CD4-positive, CD25-positive, alpha-beta regulatory T cell (primary cell): ENCODE measurements at places on chromosomes 13 and 19. TPM values are rescaled to one million over a fixed set of nuclear protein-coding genes. Genes with fewer than 3 reads are reported as not detected.

- no peaks in the 10 kb centered on the region for H3K27me3 ChIP-seq
- H3K4me3 ChIP-seq: no peak overlapping the region
- H3K36me3 ChIP-seq: no peaks in the 10 kb centered on the region
- no peak overlapping the region for H3K27ac ChIP-seq
- no peaks in the 10 kb centered on the region for H3K4me1 ChIP-seq
- DNase-seq: no peak
These were observed 108.4 kb downstream of the ZNF557 start for GRCh38 chr19:7177926-7178325.

IRGC gene
- not detected for total RNA-seq

GRCh38 chr13:83815598-83815997, 66.7 kb downstream of the SLITRK1 start:
- H3K4me3 ChIP-seq: no peak overlapping the region
- no peaks in the 10 kb centered on the region for H3K4me1 ChIP-seq
- DNase-seq: no peak
- H3K27me3 ChIP-seq: no peaks in the 10 kb centered on the region

VSTM1 gene
- total RNA-seq: not detected

- H3K4me3 ChIP-seq: no peak overlapping the region
- no peaks in the 10 kb centered on the region for H3K4me1 ChIP-seq
- no peaks in the 10 kb centered on the region for H3K27me3 ChIP-seq
- DNase-seq: no peak
- H3K36me3 ChIP-seq: no peaks in the 10 kb centered on the region
- no peak overlapping the region for H3K27ac ChIP-seq
These were observed 255.4 kb downstream of the COG6 start for GRCh38 chr13:39910833-39911232.

ZNF575 gene
- total RNA-seq: 3.3 TPM

HRC gene
- not detected for total RNA-seq

- no peak overlapping the region for H3K27ac ChIP-seq
- DNase-seq: no peak
- H3K4me3 ChIP-seq: no peak overlapping the region
- H3K27me3 ChIP-seq: no peaks in the 10 kb centered on the region
These were observed 502.1 kb downstream of the RFC3 start for GRCh38 chr13:34320084-34320483.

GRCh38 chr13:57644106-57644505, 12.6 kb downstream of the PCDH17 start:
- no peak overlapping the region for H3K4me3 ChIP-seq
- H3K27ac ChIP-seq: no peak overlapping the region
- H3K27me3 ChIP-seq: no peaks in the 10 kb centered on the region

TUBA3C gene
- not detected for total RNA-seq

DNA sequence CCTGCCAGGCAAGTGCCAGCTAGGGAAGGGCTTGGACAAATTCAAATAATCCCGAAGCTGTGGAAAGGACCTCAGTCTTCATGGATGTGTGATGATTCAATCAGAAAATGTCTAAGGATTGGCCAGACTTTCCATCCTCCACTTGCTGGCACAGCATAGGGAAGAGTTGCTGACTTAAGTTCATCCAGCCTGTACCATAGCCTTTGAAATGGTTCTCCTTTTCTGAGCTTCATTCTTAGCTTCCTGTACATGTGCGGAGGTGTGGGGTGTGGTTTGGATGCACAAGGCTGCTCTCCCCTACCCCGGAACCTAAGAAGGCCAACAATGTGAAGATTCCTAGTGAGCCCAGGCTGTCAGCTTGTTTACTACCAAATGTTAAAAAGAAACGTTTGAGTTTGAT, 959 bp upstream of the IGFL3 start:
- H3K36me3 ChIP-seq: no peaks in the 10 kb centered on the region
- no peaks in the 10 kb centered on the region for H3K4me1 ChIP-seq
- peaks cover 9% of the 10 kb centered on the region for H3K27me3 ChIP-seq
- H3K4me3 ChIP-seq: no peak overlapping the region

ZNF700 gene
- 17.1 TPM for total RNA-seq

- H3K36me3 ChIP-seq: no peaks in the 10 kb centered on the region
- DNase-seq: peak; percentile 89
- peaks cover 2% of the 10 kb centered on the region for H3K27me3 ChIP-seq
- H3K27ac ChIP-seq: peak within 1 kb of the TSS; percentile 77
These were observed at the start of gene RFXAP for GRCh38 chr13:36818804-36819738. RFXAP (plus strand) TSS chr13:36819222; CDS start chr13:36819358, 136 bp downstream.

GRCh38 chr19:3184847-3185460, 776 bp upstream of the NCLN start:
- DNase-seq: no peak
- peak overlapping the region; percentile 90 for H3K4me3 ChIP-seq
- H3K27me3 ChIP-seq: no peaks in the 10 kb centered on the region
- H3K4me1 ChIP-seq: peaks cover 88% of the 10 kb centered on the region
- H3K36me3 ChIP-seq: peaks cover 27% of the 10 kb centered on the region

CDX2 gene
- total RNA-seq: not detected

SIGLEC5 gene
- total RNA-seq: not detected

NCLN gene
- 48.0 TPM for total RNA-seq

DNA sequence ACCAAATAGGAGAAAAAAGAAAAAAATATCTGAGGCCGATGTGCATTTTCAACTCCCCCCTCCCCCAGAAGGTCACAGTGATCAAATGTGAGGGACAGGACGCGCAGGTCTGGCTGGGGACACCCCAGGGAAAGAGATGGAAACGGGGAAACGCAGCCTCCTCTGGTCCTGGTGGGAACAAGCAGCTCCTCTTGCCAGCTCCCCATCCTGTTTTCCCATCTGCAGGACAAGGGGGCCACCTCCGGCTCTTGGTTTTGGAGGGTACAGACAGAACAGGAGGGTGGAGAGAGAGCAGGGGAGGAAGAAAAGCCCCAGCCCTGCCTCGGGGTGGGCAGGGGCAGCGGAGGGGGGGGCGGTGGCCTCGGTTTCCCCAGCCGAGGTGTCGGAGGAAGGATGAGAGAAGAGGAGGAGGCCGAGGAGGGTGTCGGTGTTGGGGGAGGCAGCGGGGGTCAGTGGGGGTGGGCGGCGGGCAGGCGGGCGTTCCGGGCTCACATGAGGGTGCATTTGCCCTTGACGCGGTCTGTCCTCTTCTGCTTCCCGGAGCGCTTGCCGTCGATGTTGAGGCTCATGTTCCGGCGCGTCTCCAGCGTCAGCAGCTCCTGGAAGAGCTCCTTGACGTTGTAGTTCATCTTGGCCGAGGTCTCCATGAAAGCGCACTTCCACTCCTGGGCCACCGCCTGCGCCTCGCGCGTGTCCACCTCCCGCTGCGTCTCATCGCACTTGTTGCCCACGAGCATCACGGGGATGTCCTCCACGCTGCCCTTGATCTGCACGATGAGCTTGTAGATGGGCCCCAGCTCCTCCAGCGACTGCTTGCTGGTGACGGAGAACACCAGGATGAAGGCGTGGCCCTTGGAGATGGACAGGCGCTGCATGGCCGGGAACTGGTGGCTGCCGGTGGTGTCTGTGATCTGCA, 4.2 kb downstream of the DIRAS1 start:
- H3K27me3 ChIP-seq: no peaks in the 10 kb centered on the region
- no peak overlapping the region for H3K4me3 ChIP-seq
- DNase-seq: no peak
- H3K4me1 ChIP-seq: peaks cover 5% of the 10 kb centered on the region

DNA sequence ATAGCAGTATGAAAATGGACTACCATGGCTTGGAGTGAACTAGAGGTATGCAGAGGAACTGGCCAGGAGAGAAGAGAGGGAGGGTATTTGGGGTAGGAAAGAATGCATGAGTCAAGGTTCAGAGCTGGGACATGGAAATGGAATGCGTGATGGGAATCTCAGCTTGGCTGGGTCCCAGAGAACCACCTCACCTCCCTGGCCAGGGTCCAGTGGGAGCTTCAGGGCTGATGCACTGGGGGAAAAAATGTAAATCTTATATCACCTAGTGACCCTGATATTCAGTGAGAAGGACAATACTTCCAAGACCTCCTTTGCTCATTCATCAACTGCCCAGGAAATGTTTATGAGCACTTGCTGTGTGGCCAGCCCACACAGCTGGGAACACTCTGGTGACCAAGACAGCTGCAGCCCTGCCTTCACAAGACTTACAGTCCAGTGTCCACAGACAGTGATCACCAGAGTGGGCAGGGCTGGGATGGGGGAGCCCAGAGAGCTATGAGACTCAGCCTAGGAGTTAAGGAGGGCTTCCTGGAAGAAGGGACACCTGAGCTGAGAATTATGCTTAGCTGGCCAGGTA, 12.8 kb downstream of the IGSF23 start:
- H3K27me3 ChIP-seq: no peaks in the 10 kb centered on the region
- DNase-seq: no peak
- no peaks in the 10 kb centered on the region for H3K36me3 ChIP-seq
- H3K4me3 ChIP-seq: no peak overlapping the region
- no peak overlapping the region for H3K27ac ChIP-seq
- H3K4me1 ChIP-seq: no peaks in the 10 kb centered on the region

FXYD1 gene
- total RNA-seq: 1.6 TPM

ZNF723 gene
- not detected for total RNA-seq

- no peak for DNase-seq
- peaks cover 59% of the 10 kb centered on the region for H3K36me3 ChIP-seq
- no peaks in the 10 kb centered on the region for H3K27me3 ChIP-seq
- H3K27ac ChIP-seq: no peak overlapping the region
These were observed 60.5 kb downstream of the ZMYM2 start for GRCh38 chr13:20019043-20019442.

DNA sequence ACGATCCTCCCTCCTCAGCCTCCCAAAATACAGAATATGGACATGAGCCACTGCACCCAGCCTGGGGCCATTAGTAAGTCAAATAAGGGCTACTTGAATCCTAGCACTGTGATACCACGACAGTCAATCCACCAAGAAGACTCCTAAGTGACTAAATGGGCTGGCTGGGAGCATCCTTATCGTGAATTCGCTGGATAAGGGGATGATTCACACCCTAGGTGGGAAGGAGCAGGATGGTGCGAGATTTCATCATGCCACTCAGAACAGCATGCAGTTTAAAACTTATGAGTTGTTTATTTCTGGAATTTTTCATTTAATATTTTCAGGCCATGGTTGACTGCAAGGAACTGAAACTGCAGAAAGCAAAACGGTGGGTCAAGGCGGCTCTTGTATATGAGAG, 30.2 kb downstream of the ATP8A2 start:
- no peaks in the 10 kb centered on the region for H3K27me3 ChIP-seq
- no peak for DNase-seq
- no peaks in the 10 kb centered on the region for H3K36me3 ChIP-seq

MADCAM1 gene
- 0.52 TPM for total RNA-seq

LYL1 gene
- 8.7 TPM for total RNA-seq

GJB2 gene
- not detected for total RNA-seq

SYDE1 gene
- not detected for total RNA-seq

IZUMO2 gene
- not detected for total RNA-seq

- DNase-seq: no peak
- no peaks in the 10 kb centered on the region for H3K4me1 ChIP-seq
- no peaks in the 10 kb centered on the region for H3K27me3 ChIP-seq
- no peak overlapping the region for H3K4me3 ChIP-seq
These were observed 29.0 kb upstream of the ZNF709 start for GRCh38 chr19:12513531-12514061.

DNA sequence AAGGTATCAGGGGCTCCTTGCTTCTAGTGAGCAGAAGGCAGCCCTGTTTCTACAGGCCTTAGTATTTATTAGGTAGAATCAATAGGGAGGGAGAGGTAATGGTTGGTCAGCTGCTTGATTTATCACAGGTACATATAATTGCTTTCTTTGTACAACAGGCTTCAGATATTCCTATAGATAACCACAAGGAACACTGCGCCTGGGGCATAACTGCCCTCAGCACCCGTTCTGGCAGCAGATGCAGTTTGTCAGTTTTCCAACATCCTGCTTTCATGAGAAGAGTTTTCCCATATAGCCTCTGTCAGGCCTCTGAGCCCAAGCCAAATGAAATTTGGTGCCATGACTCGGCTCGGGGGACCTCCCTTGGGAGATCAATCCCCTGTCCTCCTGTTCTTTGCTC, 12.4 kb upstream of the ZNF486 start:
- H3K36me3 ChIP-seq: no peaks in the 10 kb centered on the region
- DNase-seq: no peak
- no peaks in the 10 kb centered on the region for H3K27me3 ChIP-seq
- no peak overlapping the region for H3K4me3 ChIP-seq

DNA sequence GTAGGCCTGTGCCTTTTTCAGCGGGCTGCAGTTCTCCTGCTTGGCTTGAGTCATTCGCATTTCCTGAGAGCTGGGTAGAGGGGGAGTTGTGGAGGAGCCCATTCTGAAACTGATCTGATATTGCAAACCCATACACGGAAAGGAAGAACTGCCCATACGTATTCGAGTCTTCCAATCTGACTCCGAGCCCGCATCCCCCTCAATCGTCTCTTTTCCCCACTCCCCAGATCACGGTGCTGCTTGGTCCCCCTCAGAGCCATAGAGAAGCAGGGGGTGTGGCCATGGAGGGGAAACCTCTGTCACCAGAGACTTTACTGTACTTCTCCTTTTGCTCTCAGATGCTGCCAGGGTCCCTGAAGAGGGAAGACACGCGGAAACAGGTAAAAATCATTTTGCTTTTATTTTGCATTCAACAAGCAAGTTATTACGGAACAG, at the start of gene CD22:
TSS of gene CD22 (plus strand) at position 337 of the 435 bp plus-strand sequence. CDS start 2,854 bp downstream, outside the sequence.
- H3K27ac ChIP-seq: no peak within 1 kb of the TSS
- DNase-seq: no peak
- no peak within 1 kb of the TSS for H3K4me3 ChIP-seq
- no peaks in the 10 kb centered on the region for H3K27me3 ChIP-seq
- no peaks in the 10 kb centered on the region for H3K4me1 ChIP-seq

ANGPTL4 gene
- total RNA-seq: not detected

TTYH1 gene
- not detected for total RNA-seq

DNA sequence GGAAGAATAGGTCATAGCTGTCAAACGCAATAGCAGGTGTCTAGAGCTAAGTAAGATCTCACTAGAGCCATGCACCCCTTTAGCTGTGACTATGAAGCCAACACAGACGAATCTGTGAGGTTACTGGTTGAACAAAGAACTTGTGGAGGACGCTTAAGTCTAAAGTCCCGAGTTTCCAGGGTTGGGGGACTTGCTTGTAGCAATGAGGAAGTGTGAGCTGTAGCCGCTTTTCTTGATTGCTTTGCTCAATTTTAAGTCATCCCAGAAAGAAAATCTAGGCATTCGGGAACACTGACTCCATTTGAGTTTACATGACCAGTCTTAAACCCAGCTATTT, 1.6 kb downstream of the GPC5 start:
- no peak overlapping the region for H3K4me3 ChIP-seq
- H3K36me3 ChIP-seq: no peaks in the 10 kb centered on the region
- DNase-seq: no peak
- no peak overlapping the region for H3K27ac ChIP-seq

DNA sequence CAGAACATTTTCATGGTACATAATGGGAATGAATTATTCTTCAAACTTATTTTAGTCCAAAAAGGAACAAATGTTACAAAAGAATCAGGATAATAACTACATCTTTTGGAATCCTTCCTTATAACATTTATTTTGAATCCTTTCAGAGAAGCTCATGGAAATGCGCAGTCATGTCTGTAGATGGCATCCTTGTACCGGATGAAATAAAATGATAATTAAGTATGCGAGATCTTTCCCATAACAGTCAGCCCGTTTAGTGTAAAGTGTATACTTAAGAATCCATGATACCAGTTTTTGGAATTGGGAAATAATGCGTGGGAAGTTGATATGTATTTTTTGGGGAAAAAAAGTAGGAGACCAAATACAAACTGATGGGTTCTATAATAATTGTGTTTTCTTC, 418.8 kb downstream of the GPC5 start:
- H3K27me3 ChIP-seq: no peaks in the 10 kb centered on the region
- H3K36me3 ChIP-seq: no peaks in the 10 kb centered on the region
- no peaks in the 10 kb centered on the region for H3K4me1 ChIP-seq
- no peak overlapping the region for H3K27ac ChIP-seq

CD37 gene
- 351 TPM for total RNA-seq

- H3K4me1 ChIP-seq: peaks cover 15% of the 10 kb centered on the region
- H3K4me3 ChIP-seq: no peak overlapping the region
- H3K36me3 ChIP-seq: no peaks in the 10 kb centered on the region
- no peak for DNase-seq
- no peak overlapping the region for H3K27ac ChIP-seq
These were observed 64.9 kb downstream of the GADD45B start for GRCh38 chr19:2540646-2541454.
